Left lobe of liver (tissue), 2 donors: ENCODE measurements at places on chromosomes 7 and 10. TPM values are rescaled to one million over a fixed set of nuclear protein-coding genes. Genes with fewer than 3 reads are reported as not detected.

GRCh38 chr7:97851683-97852082 lies 20.5 kb downstream of the ASNS start:
- DNase-seq = no peak

DNA sequence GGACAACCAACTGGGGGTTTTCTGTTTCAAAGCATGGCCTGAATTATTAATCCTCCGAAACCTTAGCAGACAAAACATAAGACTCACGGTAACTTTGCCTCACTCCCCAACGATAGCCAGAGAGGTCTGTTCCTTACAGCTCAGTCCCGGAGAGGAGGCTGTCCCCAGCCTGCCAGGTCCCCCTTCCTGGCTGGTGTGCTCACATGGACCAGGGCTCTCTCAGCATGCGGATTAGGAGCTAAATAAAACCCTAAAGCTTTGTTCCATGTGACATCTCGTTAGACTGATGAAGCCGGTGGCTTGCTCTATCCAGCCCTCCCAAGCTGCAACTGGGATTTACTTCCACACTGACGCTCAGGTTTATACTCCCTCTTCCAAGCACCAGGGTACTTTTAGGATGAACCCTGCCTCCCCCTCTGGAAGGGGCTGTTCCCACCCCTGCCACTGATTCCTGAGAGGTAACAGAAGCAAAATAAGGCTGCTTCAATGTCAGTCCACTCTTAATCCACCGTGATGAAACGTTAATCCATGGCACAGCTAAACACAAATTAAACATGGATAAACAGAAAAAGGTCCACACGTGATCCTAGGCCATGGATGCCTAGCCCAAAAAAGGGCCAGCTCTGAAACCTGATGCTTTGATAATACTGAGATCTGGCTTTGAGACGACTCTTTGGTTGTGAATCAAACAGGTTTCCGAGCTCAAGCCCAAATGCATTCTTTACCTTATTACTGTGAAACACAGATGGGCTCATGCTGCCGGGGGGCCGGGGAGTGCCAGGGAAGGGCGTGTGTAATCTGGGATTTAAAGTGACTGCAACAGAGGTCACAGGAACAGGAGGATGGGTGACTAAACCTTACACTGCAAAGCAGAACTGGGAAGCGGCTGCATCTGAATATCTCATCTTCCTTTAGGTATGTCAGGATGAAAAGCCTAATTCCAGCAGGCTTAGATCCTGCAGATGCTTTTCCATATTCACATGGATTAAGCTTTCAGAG lies 86.2 kb downstream of the ZRANB1 start:
- no peak for DNase-seq

DNA sequence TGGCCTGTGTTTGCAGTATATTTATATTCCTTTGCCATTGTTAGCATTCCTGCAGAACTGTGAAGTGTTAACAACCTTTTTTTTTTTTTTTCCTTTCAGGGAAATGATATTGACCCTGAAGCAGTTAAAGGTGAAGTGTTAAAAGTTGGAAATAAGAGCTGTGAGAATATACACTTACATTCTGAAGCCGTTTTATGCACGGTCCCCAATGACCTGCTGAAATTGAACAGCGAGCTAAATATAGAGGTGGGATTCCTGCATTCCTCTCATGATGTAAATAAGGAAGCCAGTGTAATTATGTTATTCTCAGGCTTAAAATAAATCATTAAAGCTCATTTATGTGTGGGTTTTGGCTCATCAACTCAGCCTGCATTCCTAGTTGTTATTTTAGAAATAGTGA lies 92.8 kb upstream of the CAPZA2 start:
- DNase-seq = no peak

- no peak for DNase-seq
Measured at GRCh38 chr7:45597286-45597984, 23.3 kb downstream of the ADCY1 start.

GRCh38 chr7:91957823-91958222 lies 17.2 kb downstream of the AKAP9 start:
- DNase-seq = no peak

- peak; percentile 84 for DNase-seq
Measured at GRCh38 chr7:135320268-135320667, 86.6 kb downstream of the STRA8 start.

The IFIT1 gene
- total RNA-seq = 9.6 TPM

DNA sequence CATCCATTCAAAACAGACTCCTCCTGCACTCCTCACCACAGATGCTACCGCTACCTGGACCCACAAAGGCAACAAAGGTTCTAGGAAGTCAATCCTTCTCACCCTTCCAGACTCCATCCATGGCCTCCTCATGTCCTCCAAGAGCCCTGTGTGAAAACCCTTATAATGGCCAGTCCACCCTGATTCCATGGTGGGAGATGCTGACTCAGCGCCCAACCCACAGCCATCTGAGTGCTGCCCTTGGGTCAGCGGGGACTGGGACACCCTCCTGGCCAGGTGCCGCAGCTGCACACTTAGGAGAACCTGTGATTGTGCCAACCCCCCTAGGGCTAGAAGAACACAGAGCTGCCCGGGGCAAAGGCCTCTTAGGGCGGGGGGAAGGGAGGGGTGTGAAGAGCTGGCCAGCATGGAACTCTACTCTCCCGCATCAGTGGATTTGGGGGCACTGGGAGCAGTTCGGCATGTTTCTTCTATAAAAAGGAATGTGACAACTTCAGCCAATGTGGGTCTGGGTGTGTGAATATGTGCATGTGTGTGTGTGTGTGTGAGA lies 25.4 kb downstream of the TMEM273 start:
- no peak for DNase-seq

GRCh38 chr7:137572056-137572784 lies 228.7 kb upstream of the PTN start:
- DNase-seq = no peak
